ENCODE measurements at places on chromosomes 5 and 9.

DNA sequence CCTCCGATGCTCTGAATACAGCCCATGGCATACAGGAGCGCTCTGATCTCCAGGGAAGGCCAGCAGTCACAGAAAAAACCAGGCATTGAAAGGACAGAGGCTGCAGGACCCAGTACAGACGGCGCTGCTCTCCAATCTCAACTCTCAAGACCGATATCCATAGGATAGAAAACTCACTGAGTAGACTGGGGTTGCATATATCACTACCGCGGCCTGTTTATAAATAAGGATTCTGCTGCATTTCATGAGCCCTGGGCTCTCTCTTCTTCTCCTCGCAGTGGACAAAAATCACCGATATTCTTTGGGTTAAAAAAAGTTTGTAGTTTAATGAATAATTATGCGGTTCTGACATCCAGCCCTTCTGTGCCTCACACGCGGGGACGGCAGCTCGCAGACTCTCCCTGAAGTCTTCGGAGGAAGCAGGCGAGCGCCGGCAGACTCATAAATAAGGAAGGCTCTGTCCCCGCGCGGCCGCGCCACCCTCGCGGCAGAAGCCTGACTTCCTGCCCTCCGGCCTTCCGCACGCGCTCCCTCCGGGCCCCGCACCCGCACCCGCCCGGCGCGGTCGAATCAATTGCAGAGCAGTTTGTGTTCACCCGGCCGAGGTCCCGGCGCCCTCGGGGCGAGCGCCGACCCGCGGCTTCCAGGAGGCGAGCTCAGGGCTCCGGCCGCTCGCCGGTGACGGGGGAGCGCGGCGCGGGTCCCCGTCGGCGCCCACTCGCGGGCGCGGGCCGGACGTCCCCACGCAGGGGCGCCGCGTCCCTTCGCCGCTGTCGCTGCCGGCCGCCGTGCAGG is at the start of gene FAM78A:
TSS of gene FAM78A (minus strand) at position 417 of the 795 bp plus-strand sequence. CDS start at position 86, 331 bp downstream.
- DNase-seq: no peak

DNA sequence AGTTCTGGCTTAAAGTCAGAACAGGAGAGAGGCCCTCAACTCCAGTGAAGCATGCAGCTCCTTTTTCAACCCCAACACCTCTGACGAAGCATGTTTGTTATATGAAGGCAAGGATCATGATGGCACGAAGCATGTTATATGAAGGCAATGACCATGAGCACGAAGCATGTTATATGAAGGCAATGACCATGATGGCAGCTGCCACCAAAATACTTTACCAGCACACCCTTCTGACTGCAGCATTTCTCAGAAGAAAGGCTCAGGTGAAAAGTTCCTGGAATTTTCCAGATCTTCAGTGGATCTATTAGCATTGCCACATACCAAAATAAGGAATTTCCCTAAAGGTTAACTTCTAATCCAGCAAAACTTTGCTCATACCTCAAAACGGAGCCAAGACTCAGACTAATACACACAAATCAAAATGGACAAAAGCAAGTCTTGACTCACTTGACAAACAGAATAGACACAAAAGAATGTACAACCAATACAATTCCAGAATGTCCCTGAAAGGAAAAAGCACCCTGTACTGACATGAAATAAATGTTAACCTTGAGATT is 217.4 kb downstream of the FANCC start:
- DNase-seq: no peak

DNA sequence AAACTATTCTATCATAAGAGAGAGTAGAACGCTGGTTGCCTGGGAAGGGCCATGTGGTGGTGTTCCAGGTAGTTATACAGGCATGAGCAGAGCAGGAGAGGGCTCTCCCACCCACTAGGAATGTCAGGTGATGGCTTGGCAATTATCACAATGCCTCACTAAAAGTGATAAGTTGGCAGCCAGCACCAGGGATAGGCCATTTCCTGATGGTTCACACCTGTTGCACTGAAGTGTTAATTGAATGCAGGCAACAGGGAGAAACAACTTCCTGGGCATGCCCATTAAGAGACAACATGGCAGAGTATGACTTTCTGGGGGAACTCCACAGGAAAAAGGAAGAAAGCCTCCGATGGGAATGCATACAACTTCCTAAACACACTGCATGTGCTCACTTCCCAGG is 593.2 kb downstream of the ELAVL2 start:
- DNase-seq: no peak

DNA sequence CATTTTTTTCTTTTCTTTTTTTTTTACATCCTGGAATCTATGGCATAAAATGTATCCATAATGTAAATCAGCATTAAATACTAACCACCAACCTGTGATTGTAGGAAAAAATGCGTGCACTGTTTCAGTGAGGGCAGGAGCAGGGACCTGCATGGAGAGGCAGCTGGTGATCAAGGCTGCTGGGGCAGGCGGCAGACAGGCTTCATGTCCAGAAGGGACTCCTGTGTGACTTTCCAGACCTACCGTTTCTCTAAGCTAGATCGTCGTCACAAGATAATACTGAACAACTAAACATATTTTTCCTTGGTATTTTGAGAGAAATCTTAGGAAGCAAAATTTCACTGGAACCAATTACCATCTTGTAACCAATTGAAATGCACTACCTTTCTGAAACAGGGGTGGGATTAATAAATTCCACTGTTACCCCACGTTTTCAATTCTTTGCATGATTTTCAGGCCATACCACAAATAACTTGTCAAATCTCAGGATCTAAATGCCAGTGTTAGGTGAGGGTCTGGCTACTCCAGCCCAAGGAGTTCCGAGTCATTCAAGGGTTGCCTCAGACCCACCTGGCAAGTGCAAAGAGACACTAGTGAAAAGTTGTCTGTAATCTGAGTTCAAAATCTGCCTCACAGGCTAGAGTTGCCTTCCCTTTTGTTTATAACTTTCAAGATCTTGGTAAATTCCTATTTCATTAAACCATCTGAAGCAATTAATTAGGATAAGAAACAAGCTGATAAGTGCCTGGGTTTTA is 198.2 kb downstream of the SEMA5A start:
- DNase-seq: no peak

DNA sequence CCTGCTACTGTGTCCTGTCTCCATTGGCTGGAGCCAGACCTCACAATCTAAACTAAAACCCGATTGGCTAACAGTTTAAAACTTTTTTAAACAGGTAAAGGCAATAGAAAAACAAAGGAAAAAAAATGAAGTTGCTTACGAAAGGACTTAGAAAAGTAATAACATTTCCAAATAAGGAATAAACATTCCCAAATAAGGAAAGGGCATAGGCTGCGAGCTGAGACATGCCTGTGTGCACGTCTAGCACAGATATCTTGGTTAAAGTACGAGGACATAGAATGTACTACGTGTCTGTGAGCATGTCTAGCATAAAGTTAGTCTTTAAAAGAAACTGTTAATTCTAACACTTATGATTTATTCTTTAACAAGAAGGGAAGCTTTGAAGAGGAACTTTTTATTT is 15.3 kb upstream of the FAM120A start:
- DNase-seq: no peak
